NCI-H1048 (cell line): ENCODE measurements at places on chromosomes 5 and 9.

- no peak for DNase-seq
Measured at GRCh38 chr5:52864371-52864770, 76.7 kb downstream of the ITGA1 start.

DNA sequence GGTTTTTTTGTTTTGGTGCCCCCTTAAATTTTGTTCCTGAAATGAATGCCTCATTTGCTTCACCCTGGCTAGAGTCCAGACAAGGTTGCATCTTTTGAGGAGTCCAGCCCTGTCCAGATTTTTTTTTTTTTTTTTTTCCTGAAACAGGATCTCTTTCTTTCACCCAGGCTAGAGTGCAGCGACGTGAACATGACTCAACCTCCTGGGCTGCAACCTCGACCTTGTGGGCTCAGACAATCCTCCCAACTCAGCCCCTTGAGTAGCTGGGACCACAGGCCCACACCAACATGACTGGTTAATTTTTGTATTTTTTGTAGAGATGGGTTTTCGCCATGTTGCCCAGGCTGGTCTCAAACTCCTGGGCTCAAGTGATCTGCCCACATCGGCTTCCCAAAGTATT is 469.0 kb upstream of the BRINP1 start:
- no peak for DNase-seq

DNA sequence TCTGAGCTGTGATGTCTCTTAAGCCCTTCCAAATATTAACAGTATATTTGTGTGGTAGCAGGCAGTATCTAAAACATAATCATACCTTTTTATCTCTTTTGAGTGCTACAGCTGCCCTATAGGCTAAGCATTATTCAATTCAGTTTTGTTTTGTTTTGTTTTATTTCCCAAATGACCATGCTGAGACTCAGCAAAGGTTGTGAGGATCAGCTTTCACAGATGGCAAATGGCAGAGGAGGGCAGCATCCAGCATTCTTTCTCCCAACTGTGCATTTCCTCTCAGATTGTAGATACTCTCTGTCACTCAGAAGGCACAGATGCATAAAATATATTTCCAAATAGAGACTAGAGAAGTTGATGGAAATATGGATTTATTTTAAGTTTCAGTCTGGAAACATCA is 90.7 kb downstream of the DAPK1 start:
- no peak for DNase-seq

DNA sequence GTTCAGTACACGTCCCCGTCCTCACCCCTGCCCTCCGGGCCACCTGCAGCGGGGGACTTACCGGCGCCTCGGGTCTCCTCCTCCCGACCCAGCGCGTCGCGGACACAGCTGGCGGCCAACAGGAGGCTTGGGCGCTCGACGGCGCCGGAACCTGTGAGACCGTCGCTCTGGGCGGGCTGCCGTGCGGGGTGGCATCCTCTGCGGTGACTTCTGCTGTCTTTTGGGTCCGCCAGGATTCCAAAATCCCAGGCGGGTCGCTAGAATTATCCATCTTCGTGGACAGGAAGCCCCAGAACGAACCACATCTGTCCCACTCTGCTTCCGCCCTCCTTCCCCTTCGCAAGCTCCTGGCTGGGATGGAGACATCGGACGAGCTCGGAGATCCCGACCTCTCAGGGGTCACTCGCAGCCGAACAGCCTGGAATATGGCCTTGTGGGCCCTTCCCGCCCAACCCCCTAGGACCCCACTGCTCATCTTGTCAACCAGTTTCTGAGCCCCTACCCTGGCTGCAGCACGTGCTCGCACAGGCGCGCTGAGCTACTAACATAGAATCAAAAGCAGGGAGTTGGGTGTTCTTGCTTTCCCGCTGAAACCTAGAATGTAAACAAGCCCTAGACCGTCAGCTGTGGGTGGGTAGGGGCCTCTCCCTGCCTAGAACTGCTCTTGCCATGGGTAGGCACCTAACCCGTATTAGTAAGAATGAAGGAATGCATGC is 947 bp upstream of the MARCHF3 start:
- no peak for DNase-seq

DNA sequence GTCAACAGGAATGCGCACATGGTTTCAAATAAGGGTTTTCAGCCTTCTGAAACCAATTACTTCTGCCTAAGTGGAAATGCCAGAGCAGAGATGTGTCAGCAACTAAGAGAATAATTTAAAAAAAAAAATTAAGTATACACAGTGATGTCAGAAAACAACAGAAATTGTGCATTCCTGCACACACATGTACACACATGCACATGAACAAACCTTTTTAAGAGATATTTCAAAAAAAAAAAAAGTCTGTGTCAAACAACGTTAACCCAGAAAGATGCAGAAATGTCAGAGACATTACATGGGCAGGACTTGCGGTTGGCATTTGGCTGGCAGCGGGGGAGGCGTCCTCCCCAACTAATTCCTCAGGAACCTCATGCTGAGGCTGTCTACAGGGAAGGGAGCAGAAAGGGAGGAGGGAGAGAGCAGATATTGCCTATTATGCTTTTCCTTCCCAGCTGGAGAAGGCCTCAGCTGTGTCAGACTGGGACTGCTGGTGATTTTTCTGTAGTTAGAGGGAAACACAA is 536.9 kb upstream of the WWC1 start:
- no peak for DNase-seq

GRCh38 chr5:11247224-11247623 is 486.2 kb upstream of the DAP start:
- no peak for DNase-seq

DNA sequence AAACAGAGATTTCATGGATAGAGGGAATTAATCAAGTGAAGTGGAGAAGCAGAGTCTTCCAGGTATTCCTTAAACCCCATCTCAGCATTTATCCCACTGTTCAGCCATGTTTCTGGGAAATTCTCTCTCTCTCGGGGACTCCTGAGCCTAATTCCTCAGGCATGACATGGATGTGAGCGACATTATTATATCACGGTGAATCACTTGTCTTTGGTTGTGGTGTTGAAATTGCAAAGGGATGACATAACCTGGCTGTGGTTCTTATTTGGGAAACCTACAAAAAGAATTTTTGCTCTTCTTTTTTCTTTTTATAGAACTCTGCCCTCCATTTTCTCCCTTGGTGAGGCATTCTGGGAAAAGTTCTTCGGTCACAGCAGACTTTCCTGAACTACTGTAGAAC is 457.9 kb upstream of the PTGER4 start:
- DNase-seq = no peak

DNA sequence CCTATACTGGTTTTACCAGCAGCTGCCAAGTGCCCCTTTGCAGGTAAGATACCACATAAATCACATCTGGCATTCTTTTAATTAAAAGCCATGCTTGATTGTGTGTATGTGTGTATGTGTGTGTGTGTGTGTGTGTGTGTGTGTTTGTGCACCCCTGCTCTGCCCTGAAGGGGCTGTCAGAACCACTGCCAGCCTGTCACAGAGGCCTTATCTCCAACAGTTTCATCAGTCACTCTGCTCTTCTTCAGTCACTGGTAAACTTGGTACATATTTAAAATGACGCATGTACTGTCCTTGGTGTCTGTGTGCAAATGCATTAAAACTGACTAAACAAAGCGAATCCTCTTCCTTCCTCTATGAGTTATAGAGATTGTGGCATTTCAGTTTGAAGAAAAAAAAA is 19.0 kb upstream of the NR5A1 start:
- no peak for DNase-seq

- no peak for DNase-seq
Measured at GRCh38 chr9:5269249-5269715, 35.2 kb downstream of the RLN2 start.

DNA sequence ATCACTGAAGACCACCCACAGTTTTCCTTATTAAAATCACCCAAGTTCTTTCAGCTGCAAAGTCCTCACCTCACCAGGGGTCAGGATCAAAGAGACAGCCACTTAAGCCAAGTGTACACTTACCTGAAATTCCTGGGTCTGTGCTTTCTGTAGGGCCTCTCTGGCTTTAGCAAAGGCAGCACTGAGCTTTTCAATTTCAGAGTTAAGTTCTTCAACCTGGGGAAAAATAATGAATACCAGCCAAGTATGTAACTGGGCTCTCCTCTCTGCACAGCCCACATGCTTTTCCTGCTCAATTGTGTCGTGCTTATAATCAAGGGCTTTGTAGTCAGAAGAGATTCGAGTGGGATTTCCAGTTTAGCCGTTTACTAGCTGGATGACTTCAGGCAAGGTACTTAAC is 55.1 kb downstream of the CDK5RAP2 start:
- DNase-seq = no peak

GRCh38 chr9:127585161-127585819 is 26.8 kb upstream of the STXBP1 start:
- DNase-seq = no peak

DNA sequence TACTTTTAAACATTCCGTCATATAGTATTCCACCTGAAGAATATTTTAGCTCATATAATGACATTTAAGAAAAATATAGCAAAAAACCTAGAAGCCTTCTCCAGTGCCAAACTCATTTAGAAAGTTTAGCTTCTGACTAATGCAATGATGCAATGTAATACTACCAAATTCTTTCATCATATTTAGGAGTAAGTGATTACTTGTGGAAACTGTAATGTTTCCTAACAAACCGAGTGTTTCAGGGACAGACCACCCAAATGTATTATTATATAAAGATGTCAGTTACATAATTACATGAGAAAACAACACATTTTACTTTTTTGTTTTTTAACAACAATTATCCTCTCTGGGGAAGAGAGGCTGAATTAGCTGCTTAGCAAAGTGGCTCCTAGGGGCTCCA is 316.2 kb downstream of the ARL15 start:
- no peak for DNase-seq

DNA sequence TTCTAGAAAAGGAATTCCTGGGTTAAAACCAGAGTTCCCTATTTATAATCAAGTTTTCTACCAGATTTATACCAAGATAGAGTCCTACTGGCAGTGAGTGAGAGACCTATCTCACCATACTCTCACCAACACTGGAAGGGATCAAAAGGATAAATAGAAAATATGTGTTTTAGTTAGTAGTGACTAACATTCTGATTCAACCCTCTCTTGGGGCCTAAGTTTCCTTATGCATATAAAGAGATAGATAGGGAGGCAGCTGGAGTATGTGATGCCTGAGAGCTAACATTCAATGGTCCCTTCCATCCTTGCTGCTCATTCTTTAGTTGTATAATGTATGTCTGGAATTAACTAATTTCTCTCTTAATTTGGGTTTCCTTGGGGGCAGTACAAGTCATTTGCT is 32.0 kb downstream of the CKMT2 start:
- no peak for DNase-seq

DNA sequence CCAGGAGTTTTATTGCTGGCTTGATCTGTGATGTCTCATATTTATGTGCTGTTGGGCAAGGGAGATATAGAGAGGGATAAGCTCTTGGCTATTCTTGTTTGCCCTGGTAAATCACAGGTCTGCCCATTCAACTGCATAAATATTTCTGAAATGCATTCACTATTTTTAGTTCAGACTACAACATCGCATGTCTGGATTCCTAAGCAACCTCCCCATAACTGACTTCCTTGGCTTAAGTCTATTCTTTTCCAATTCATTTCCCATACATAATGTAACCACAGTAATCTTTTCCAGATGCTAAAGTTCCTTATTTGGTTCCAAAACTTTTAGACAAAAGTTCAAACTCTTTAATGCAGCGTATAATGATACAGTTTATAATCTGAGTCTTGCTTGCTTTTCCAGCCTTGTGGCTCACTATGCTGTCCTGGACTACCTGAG is 321.4 kb upstream of the ACTBL2 start:
- DNase-seq = no peak

- DNase-seq = no peak
Measured at GRCh38 chr9:32928145-32928763, 73.2 kb downstream of the APTX start.

GRCh38 chr9:126146254-126147145 is 180.1 kb upstream of the MVB12B start:
- DNase-seq = no peak
